Stromal cell of bone marrow (primary cell): ENCODE measurements at places on chromosomes 1 and 21.

GRCh38 chr1:233240829-233241682 lies 54.5 kb downstream of the PCNX2 start:
- DNase-seq, result peak; percentile 34

DNA sequence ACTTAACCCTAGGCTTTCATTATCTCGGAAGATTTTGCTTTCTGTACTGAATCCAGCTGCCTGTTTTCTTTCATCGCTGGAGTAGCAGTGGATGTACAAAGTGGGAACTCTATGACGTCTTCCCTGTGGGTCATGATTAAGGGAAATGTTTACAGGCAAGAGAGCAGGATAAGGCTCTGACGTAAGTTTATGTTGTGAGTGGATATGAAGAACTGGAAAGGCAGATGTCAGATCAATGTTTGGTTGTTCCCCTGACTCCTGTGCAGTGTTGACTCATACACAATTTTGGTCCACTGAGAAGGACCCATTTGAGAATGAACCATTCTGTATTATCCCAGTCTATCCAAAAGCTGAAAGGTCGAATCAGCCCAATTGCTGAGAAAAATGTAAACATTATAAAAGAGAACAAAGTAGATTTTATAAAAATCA lies 292.4 kb downstream of the GRIK1 start:
- DNase-seq, result no peak

DNA sequence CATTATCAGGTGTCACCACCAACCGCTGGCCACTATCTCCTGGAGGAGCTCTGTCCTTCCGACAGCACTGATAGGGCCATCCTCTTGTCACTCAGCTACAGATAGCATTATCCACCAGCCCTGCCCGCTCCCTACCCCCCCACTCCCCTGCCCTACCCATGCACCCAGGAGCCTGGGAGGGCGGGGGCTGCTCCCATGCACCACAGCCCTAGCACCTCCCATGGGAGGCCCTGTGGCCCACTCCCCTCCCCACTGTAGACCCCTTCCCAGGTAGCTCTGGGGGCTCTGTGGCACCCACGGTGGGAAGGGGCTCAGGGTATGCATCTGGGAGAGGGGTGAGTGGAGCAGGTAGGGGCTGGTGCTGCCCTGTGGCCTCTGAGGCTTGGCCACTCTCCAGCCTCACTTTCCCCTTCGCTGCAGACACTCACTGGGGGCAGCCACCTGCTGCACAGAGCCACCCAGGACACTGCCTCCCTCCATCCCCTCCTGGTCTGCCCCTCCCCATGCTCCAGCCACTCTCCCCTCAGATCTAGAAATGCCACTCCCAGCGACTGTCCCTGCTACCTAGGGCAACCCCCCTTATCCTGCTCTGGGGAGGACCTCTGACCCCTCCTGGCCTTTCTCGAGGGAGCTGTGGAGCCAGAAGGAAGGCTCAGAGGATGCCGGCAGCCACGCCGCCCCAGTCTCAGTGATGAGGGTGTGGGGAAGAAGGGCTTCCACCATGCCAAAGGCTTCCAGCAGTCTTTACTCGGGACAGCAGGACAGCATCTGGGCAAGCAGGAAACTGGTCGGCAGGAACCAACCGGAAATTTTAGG lies 58.5 kb downstream of the WNT9A start:
- DNase-seq, result no peak

DNA sequence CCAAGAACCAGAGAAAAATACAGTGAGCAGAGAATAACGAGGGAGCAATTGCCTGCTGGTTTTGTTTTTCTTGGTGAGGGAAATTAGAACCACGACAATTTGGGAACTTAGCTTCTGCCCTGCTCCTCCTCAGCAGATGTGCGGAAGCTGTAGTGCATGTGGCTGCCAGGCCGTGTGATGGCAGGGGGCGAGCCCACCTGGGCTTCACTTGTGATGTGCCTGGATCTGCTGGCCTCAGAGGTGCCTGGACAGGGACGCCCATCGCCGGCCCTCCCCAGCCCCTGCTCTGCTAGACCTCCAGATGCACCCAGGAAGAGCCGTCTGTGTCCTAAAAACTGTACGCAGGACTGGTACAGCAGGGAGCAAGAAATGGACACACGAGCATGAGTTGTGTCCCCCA lies 28.5 kb upstream of the C1orf174 start:
- DNase-seq, result no peak

GRCh38 chr1:147334292-147334691 lies 91.8 kb downstream of the CHD1L start:
- no peak for DNase-seq

DNA sequence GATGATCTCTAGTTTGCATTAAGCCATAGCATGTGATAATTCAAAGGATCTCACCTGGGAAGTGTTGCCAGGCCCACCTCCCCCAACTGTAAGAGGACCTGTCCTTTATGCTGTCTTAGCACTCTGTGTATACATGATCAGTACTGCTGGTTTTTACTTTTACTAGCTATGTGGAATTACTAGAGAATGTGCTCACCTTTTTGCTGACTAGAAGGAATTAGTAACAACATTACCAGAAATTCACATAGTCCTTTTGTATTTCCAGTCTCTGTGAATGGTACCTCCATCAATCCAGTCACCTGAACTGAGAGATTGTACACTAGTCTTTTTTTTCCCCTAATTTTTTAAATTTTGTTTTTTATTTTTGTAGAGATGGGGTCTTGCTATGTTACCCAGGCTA lies 46.6 kb downstream of the EEIG2 start:
- DNase-seq, result no peak

- no peak for DNase-seq
Measured at GRCh38 chr1:199862047-199862446, 165.5 kb upstream of the NR5A2 start.

DNA sequence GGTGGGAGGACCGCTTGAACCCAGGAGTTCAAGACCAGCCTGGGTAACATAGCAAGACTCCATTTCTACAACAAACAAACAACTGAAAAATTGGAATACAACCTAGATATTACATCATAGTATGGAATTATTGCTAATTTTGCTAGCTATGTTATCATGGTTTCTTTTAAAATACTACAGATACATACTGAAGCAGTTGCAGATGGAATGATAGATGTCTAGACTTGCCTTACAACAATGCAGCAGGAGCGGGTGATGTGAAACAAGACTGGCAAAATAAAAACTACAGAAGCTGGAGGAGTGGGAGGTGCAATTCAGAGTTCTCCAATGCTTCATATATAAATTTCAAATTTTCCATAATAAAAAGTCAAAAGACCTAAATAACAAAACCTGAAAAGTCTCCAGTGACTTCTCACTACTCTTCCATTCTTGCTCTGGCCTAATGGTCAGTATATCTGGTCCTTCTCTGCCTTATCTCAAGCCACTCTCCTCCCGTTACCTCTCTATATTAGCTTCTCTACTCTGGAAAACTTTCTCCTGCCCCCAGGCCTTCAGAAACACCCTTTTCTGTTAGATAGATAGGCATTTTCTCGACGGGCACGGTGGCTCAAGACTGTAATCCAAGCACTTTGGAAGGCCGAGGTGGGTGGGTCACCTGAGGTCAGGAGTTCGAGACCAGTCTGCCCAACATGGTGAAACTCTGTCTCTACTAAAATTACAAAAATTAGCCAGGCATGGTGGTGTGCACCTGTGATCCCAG lies 28.5 kb upstream of the TMEM200B start:
- DNase-seq, result no peak

- DNase-seq, result no peak
Measured at GRCh38 chr1:46506470-46507219, 17.0 kb downstream of the DMBX1 start.

GRCh38 chr1:4626560-4627319 lies 27.7 kb upstream of the AJAP1 start:
- no peak for DNase-seq

DNA sequence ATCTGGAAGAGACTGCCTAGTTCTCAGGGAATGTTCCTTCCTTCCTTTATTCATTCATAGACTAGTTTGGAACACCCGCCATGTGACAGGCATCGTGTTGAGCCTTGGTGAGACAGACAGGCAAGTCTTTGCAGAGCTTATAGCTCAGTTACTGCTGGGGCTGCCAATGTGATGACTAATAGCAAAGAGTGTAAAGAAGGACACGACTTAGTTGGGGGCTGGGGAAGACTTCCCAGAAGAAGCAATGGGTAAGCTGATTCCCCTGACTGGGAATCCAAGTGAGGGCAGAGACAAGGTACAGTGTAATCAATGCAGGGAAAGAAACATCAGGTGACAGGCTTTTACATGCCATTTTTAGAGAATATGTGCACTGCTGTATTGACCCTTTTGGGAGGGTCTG lies 51.2 kb downstream of the TENT5C start:
- DNase-seq, result no peak

DNA sequence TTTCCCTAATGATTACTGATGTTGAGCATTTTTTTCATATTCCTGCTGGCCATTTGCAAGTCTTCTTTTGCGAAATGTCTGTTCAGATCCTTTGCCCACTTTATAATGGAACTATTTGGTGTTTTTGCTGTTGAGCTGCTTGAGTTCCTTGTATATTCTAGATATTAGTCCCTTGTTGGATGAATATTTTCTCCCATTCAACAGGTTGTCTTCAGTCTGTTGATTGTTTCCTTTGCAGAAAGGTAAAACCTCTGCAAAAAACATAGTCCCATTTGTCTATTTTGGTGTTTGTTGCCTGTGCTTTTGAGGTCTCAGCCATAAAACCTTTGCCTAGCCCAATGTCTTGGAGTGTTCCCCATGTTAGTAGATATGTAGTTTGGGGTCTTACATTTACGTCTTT lies 78.0 kb upstream of the GUCA2B start:
- DNase-seq, result no peak

GRCh38 chr21:36735201-36735515 lies 36.2 kb downstream of the SIM2 start:
- no peak for DNase-seq

- no peak for DNase-seq
Measured at GRCh38 chr1:61420909-61421835, 303.8 kb downstream of the TM2D1 start.

GRCh38 chr1:100441651-100442050 lies 89.3 kb downstream of the CDC14A start:
- DNase-seq, result no peak
